Glomerular endothelial cell (primary cell): ENCODE measurements at places on chromosomes 16 and 17. TPM values are rescaled to one million over a fixed set of nuclear protein-coding genes. Genes with fewer than 3 reads are reported as not detected.

CCL4L2 gene
- not detected in 2 replicates for total RNA-seq

GRCh38 chr17:77872714-77873499 is 85.6 kb upstream of the TNRC6C start:
- DNase-seq: no peak

GRCh38 chr17:72580321-72581127 is 459.7 kb downstream of the SOX9 start:
- DNase-seq: no peak

DNA sequence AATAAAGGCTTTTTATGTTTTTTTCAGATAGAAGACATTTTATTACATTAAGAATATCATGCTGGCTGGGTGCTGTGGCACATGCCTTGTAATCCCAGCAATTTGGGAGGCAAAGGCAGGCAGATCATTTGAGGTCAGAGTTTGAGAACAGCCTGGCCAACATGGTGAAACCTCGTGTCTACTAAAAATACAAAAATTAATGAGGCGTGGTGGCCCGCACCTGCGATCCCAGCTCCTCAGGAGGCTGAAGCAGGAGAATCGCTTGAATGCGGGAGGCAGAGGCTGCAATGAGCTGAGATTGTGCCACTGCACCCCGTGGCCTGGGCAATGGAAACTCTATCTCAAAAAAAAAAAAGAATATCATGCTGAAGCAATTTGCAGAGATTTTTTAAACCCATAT is 29.1 kb upstream of the HAPSTR1 start:
- DNase-seq: no peak

SLC5A10 gene
- total RNA-seq: not detected in 2 replicates

- no peak for DNase-seq
Observed at GRCh38 chr17:77527836-77528505, 387.2 kb downstream of the SEC14L1 start.

KRT28 gene
- total RNA-seq: not detected in 2 replicates

GRCh38 chr17:72456075-72456474 is 335.3 kb downstream of the SOX9 start:
- no peak for DNase-seq

DNA sequence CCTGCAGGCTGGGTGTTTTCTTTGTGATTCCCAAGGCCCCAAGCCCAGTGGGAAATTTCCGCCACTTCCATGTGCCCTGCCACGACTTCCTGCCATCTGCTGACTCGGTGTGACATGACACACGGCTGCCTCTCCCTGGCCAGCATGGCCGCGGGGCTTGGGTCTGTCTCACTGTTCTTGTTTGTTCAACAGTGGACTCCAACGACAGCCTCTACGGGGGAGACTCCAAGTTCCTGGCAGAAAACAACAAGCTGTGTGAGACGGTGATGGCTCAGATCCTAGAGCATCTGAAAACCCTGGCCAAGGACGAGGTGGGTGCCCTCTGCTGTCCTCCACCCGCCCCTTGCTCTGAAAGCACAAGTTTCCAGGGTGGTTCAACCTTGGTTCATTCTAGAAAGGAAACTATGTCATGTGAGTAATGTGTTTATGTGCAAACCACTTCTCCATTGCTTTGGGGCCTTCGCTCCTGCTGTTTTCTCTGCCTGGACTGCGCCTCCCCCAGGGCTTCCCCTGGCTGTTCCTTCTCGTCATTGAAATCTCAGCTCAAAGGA is 26.8 kb downstream of the KNOP1 start:
- no peak for DNase-seq

DNA sequence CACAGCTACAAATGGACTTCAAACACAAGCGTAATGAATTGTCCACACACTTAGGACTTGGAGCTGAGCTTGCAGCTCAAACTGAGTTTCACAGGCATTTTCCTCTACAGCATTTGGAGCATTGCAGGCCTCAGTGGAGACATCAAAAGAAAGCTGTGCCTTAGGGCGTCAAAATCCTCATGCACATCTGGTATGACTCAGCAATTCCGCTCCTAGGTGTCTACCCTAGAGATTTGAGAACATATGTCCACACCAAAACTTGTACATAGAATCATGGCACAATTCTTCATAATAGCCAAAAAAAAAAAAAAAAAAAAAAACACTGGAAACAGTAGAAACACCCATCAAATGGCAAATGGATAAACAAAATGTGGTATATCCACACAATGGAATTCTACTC is 47.1 kb downstream of the GP2 start:
- DNase-seq: no peak

WBP2 gene
- 66.6 and 74.7 TPM in 2 replicates for total RNA-seq

GRCh38 chr17:63622574-63623390 is 565 bp downstream of the MAP3K3 start:
- peak; percentile 42 for DNase-seq

GRCh38 chr17:47987240-47987835 is 16.4 kb downstream of the CDK5RAP3 start:
- DNase-seq: no peak

CFAP97D1 gene
- total RNA-seq: not detected in 2 replicates

DNA sequence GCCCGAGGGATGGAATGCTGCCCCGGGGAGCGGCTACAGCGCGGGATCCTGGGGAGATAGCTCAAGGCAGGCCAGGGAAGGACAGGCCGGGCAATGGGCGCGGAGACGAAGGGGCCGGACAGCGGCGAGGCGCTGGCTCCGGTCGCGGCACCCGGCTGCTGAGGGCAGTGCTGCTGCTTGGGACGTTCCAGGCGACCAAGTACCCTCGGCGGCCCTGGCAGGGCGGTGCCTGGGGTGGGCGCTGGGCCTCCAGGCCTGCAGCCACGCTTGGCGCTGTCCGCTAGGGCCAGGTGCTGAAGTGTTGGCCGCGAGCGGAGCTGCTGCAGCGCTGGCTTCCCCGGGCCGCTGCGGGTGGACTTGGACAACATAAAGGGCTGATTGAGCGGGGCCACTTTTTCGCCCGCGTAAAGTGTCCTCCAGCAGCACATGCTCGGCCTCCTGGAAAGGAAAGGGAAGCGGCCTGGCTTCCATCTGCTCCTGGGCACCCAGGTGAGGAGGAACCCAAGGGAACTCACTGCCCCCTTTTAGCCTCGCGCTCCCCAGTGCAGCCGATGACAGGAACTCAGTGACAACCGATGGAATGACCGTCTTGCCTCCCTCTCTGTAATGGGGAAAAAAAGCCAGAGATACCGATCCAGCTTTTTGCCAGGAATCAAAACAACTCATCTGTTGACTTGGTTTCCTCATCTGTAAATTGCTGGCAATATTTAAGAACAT is 23.7 kb downstream of the CLEC3A start:
- no peak for DNase-seq

KCNG4 gene
- total RNA-seq: not detected in 2 replicates

GRCh38 chr16:31141489-31142108 is 6.1 kb upstream of the PRSS8 start:
- peak; percentile 10 for DNase-seq

INCA1 gene
- 0.39 and 0.76 TPM in 2 replicates for total RNA-seq

CLEC16A gene
- 21.0 and 32.4 TPM in 2 replicates for total RNA-seq

RGS9 gene
- total RNA-seq: 3.1 and 3.6 TPM in 2 replicates

GRCh38 chr16:62978451-62978850 is 942.2 kb upstream of the CDH8 start:
- no peak for DNase-seq

- DNase-seq: no peak
Observed at GRCh38 chr16:86662195-86662594, 83.8 kb downstream of the FOXL1 start.

PRCD gene
- total RNA-seq: 0.58 and 1.8 TPM in 2 replicates

GRCh38 chr17:66682283-66682682 is 152.6 kb upstream of the CACNG5 start:
- no peak for DNase-seq

DNA sequence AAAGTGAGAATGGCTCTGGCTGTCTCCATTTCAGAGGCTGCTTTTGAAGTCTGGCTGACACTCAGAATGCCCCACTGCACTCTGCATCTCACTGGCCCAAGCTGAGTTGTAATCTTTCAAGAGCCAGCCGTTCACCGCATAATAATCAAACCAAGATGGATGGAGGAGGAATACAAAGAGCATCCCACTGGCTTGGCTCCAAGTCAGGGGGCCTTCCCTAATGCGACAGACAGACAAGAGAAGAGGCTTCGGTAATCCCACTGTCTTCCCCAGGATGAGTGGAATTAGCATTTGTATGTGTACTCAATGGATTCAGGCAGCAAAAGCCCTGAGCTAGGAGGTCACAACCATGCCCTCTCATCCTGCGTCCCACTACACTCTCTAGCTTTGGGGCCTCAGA is 68.0 kb downstream of the CBLN1 start:
- no peak for DNase-seq

FOXK2 gene
- total RNA-seq: 55.0 and 56.8 TPM in 2 replicates

DNA sequence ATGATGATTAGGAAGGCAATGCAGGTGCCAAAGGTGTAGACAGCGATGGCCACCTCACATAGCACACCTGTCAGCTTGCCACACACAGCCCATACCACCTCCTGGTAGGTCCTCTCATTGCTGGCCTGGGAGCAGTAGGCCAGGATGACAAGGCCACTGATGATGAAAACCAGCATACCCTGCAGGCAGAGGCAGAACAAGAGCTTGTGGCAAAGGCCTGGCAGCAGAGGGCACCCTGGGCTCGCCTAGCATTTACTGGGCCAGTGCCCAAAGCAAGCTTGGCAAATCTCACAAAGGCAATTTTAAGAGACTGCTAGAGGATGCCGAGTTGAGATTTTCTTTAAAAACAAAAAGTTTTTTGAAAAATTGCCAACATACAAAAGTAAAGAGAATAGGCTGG is 5.9 kb downstream of the SLC38A7 start:
- DNase-seq: no peak

DNA sequence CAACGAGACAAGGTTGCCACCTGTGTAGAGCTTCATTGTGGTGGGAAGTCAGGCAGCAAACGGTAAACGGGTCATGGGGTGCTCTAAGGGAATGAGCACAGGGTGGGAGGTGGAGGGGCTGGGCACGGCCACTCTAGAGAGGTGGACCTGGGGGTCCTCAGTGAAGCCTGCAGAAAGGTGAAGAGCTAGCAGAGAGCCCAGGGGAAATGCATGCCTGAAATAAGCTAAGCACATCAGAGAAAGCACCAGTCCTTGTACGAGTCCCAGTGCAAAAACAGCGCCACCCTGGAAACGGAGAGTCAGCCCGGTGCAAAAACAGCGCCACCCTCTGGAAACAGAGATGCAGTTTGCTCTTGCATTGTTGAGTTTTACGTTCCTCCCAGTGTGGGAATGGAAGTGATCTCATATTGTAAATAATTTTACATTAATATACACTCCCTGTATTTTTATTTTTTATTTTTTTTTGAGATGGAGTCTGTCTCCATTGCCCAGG is 65.0 kb downstream of the TBC1D16 start:
- DNase-seq: no peak

GRN gene
- total RNA-seq: 1,120 and 1,192 TPM in 2 replicates

GRCh38 chr17:9513266-9513665 is 62.4 kb downstream of the STX8 start:
- no peak for DNase-seq

- DNase-seq: no peak
Observed at GRCh38 chr16:4034963-4035362, 81.3 kb downstream of the ADCY9 start.

DNA sequence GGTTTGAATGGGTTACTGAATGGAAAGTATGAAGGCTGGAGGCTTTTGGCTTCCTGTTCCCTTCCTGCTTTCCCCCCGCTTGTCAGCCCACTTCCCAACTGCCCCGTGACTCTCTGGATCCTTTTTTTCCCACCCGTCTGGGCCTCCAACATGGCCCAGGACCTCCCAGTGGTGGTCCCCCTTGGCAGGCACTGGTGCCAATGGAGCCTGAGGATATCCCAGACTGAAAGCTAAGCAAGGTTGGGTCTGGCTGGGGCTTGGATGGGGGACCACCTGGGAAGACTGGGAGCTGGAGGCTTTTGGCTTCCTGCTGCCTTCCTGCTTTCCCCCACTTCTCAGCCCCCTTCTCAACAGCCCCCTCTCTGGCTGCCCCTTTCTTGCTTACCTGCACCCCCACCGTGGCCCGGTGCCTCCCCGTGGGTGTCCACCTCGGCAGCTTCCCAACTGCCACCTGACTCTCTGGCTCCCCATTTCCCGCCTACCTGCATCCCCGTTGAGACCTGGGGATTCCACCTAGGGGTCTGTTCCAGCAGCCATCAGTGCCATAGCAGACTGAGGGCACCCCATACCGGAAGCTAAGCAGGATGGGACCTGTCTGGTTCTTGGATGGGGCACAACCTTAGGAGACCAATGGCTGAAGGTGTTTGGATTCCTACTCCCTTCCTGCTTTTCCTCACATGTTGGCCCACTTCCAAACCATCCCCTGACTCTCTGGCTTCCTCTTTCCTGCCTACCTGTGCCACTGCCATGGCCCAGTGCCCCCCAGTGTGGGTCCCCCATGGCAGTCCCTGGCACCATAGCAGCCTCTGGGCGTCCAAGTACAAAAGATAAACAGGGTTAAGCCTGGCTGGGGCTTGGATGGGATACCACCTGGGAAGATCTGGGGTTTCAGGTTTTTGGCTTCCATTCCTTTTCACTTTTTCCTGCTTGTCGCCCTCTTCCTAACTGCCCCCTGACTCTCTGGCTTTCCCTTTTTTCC is 2295.3 kb downstream of the TP53TG3F start:
- DNase-seq: no peak

FDXR gene
- 38.6 and 46.9 TPM in 2 replicates for total RNA-seq

DNA sequence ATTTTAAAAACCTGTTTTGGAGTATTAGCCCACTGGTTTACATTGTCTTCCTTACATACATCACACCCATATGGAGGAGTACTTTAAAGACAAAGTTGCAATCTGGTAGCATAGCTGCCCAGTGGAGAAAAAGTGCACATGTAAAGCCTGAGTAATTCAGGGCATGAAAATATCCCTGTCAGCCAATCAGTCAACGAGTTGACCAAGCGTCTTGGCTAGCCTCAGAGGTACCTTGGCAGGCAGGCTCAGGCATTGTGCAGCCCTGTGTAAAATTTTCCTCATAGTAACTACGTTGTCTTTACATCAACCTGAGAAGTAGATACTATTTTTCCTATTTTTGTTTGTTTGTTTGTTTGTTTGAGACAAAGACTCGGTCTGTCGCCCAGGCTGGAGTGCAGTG is 339.0 kb downstream of the CDH13 start:
- no peak for DNase-seq

CDH11 gene
- total RNA-seq: 43.8 and 99.6 TPM in 2 replicates

DNA sequence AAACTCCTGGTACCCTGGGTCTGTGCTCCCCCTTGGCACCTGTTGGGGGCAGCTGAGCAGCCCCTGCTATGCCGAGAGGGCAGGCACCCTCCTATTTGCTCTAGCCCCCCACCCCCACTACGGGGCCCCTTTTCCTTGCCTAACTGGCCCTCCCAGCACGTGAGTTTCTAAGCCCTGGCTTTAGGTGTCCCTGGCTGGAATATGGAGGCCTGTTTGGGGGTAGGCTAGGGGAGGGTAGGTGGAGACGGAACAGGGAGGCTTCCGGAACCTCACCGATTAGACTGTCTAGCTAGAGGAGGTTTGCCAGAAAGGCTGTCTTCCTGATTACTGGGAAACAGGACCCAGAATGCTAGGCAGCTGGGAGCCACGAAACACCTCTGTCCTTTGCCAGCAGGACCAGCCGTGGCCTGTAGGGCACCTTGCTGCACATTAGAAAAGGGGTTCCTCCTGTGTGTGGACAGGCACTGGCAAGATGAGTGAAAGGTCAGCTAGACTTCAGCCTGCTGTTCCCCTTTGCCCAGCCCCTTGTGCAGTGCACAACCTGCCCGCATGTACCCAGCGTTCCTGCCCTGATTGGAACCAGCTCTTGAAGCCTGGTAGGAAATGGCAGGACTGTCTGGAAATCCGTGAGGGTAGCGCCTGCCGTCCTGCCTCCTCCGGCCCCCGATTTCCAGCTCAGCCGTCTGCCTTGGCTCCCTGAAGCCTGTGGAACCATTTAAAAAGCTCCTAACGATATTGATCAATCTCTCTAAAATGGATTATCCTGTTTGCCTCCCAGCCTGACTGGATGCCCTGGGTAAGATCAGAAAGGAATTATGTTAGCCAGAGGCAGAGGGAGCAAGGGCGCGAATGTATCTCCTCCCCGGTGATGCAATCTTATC is 83.4 kb upstream of the GSE1 start:
- DNase-seq: no peak
